ENCODE measurements at places on chromosomes 7 and 10. TPM values are rescaled to one million over a fixed set of nuclear protein-coding genes. Genes with fewer than 3 reads are reported as not detected.

The SH3PXD2A gene
- polyA plus RNA-seq: 32.3 TPM

The GJD4 gene
- polyA plus RNA-seq: 0.14 TPM

The GSTO1 gene
- polyA plus RNA-seq: 93.7 TPM

The STRIP2 gene
- polyA plus RNA-seq: 3.0 TPM

The CAMK1D gene
- polyA plus RNA-seq: 10.5 TPM

The SMURF1 gene
- 15.1 TPM for polyA plus RNA-seq

DNA sequence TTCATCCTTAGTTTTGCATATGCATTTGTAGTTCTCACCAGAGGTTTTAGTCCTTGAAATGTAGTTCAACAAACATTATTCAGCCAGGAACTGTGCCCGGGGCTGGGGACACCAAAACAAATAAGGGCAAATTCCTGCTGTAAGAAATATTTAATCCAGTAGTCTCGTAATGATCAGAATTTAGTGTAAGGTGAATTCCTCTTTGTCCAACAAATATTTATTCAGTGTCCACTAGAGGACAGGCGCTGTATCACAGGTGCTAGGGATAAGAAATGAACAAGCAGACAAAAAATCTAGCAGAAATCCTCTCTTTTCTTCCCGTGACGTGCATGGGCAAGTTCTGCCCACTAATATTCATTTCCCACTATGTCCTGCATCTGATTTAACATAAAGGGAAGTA is 17.6 kb downstream of the LGI1 start:
- DNase-seq: no peak

GRCh38 chr7:30266686-30267085 is 17.7 kb upstream of the ZNRF2 start:
- no peak for DNase-seq

GRCh38 chr10:106957823-106958588 is 206.5 kb downstream of the SORCS1 start:
- DNase-seq: no peak

GRCh38 chr7:6276911-6277408 is 4.5 kb upstream of the CYTH3 start:
- DNase-seq: no peak

DNA sequence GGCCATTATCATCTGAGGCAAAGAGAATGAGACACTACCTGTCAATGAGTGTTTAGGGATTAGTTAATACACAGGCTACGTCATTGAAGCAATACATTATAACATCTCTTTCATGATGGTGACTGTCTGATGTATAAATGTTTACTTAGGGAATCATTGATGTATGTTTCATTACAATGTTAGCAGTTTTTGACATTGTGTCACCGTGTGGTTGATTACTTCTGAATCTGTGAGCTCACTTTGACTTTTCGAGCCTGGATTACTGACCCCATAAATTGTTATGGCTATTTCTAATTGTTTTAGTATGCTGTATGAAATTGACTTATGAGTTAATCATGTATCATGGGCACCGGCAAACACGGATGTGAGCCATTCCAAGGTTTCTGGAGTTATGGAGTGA is 494.0 kb downstream of the MAGI2 start:
- no peak for DNase-seq

DNA sequence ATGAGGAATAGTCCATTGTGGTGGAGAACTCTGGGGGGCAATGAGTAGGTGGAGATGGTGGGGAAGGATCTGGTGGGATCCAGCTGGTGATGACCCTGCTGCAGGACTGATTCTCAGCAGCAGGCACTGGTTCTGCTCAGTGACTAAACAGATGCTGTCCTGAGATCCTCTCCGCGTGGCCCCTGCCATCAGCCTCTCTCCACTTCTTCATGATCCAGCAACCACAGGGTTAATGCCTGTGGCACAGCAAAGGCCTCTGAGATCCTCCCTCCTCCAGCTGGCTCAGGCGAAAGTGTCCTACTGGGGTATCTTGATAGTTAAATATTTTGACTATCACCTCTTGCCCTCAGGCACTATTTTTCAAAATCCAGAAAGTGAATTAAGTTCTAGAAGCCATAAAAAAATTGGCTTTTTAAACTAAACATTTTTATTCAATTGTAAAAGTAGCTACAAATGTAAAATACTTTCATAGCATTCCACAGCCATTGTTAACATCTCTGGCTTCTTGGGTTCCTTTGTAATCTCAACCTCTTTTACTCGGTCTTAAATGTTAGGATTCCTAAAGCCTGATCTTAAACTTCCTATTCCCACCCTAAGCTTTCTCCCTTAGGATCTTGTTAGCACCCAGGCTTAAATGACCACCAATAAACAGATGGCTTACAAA is 13.1 kb downstream of the PLAU start:
- no peak for DNase-seq

DNA sequence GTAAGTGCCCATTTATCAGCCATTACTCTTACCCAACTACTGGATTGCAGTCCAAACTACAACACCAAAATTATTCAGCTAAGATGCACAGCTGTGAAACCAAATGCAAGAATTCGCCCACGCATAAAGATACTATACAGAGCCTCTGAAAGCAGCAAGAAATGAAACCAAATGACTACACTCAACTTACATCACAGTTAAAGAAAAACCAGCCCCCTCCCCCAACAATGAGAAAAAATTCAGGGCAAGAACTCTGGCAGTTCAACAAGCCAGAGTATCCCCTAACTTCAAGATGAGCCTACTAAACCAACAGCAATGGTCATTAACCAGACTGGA is 209.1 kb upstream of the VWC2 start:
- no peak for DNase-seq

GRCh38 chr10:59833810-59834209 is 72.5 kb downstream of the CCDC6 start:
- no peak for DNase-seq

GRCh38 chr10:74738985-74739567 is 87.3 kb upstream of the KAT6B start:
- DNase-seq: no peak

GRCh38 chr7:50416527-50417182 is 33.5 kb downstream of the FIGNL1 start:
- no peak for DNase-seq

- no peak for DNase-seq
Measured at GRCh38 chr7:80916770-80917741, 1.8 kb downstream of the SEMA3C start.

Data from renal cortex interstitium (tissue), 15 donors.